ENCODE measurements at places on chromosomes 6 and 20.

DNA sequence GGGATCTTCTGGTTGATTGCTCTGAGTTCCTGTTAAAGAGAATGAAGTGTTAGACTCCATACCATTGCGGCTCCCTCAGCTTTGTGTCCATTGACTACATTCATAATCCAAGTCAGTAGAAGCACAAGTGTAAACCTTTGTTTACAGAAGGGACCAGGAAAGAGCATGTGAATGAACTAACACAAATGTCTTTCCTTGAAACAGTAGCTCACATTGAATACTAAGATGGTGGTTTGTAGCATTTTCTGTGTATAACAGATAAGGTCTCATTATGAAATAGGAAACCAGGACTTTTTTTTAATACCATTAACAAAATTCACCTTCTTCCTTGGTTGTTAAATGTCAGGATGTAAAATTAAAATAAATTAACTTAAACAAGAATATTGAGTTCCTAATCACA, 8.4 kb downstream of the STXBP5 start:
- DNase-seq, result no peak

- DNase-seq, result no peak
Observed at GRCh38 chr6:135226537-135226936, 45.4 kb downstream of the MYB start.

GRCh38 chr6:150290429-150290828, 78.4 kb upstream of the IYD start:
- DNase-seq, result no peak

- DNase-seq, result no peak
Observed at GRCh38 chr6:151242420-151242861, 2.7 kb downstream of the AKAP12 start.

- no peak for DNase-seq
Observed at GRCh38 chr6:152896923-152897322, 85.9 kb downstream of the FBXO5 start.

- DNase-seq, result no peak
Observed at GRCh38 chr6:79267128-79267527, 32.6 kb upstream of the HMGN3 start.

GRCh38 chr6:50961611-50962010, 142.9 kb downstream of the TFAP2B start:
- DNase-seq, result no peak

DNA sequence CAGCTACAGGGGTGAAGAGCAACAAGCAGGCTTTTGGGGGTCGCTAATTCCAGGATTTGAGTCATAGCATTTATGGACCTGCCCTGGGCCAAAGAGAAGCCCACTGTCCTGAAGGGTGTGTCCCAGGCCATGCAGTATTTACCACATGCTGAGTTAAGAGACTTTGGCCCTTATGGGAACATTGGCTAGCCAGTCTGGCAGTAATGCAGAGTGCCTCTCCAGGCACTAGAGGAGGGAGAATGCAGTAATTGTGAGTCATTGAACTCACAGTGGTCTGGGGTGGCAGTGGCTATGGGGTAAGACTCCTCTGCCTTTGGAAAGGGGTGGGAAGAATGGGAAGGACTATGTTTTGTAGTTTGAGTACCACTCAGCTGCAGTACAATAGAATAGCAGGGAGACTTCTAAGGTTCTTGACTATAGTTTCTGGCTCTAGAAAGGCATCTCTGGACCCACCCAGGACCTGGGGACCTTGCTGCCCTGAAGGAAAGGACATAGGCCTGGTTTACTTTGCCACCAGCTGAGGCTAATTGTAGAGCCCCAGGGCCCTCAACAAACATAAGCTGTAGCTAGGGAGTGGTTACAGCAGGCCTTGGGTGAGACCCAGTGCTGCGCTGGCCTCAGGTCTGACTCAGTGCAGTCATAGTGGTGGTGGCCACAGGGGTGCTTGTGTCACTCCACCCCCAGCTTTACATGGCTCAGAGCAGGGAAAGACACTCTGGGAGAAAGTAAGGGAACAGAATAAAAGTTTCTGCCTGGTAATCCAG, 520.9 kb downstream of the HTR1B start:
- DNase-seq, result no peak

GRCh38 chr6:112054001-112054400, at the start of gene CCN6:
Gene CCN6, plus strand, starts transcription at chr6:112054104. Its CDS starts 254 bp downstream, at chr6:112054358.
- no peak for DNase-seq

GRCh38 chr6:89574910-89575561, 63.5 kb downstream of the LYRM2 start:
- DNase-seq, result no peak

DNA sequence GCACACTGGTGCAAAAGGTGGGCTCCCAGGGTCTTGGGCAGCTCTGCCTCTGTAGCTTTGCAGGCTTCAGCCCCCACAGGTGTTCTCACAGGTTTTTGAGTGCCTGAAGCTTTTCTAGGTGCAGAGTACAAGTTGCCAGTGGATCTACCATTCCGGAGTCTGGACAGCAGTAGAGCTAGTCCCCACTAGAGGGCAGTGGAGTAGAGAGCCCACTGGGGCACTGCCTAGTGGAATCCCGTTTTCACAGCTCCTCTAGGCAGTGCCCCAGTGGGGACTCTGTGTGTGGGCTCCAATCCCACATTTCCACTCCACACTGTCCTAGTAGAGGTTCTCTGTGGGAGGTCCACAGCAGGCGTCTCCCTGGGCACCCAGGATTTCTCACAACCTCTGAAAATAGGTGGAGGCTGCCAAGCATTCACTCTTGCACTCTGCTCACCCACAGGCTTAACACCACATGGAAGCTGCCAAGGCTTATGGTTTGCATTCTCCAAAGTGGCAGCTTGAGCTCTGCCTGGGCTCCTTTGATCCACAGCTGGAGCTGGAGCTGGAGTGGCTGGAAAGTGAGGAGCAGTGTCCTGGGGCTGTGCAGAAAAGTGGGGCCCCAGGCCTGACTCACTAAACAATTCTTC, 86.3 kb upstream of the PROKR2 start:
- no peak for DNase-seq

DNA sequence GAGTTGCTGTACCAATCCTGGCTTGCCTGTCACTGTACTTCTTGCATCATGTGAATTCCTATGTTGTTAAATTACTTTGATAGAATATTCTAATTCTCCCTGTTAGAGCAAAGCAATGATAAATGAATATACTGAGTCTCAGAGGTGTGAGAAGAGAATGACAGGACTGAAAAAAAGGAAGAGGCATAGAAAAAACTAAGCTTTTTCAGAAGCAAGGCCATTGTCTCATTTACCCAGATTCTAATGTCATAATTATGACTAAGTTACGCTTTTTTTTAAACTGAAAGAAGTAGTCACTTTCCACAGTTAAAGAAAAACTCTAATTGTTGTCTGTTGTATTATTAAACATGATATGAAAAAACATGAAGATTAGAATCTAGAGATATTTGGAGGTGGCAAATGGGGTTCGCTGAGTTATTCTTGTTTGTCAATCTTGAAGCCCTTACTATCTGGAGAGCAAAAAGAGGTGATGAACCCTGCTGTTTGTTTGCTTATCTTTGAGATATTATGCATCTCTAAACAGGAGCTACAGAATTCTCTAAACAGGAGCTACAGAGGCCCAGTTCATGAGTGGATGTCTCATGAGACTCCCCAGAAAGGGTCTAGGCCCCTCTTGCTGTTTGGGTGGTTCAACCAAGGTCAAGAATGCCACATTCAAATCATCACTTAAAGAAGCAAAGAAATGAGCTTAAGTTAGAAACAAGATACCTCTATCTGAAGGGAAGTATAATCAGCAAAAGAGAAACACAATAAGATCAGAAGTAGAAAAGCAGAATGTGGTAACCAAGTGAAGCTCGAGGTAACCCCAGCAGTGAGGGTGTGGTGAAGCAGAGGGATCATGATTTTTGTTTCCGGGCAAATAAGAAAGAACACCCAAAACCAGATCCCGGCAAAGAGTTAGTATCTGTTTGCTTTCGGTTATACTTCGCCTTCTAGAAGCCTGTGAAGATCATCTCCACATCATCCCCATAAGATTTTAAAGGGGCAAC, 33.3 kb upstream of the THEMIS start:
- DNase-seq, result no peak

GRCh38 chr6:165515963-165516624, 146.9 kb downstream of the PDE10A start:
- DNase-seq, result no peak

Data from right atrium auricular region (tissue), 2 donors.